Activated CD4-positive, CD25-positive, alpha-beta regulatory T cell (primary cell): ENCODE measurements at places on chromosomes 7 and 10.

GRCh38 chr7:116742641-116743040 is 70.6 kb downstream of the MET start:
- DNase-seq: no peak

GRCh38 chr10:97333601-97334369 is 744 bp downstream of the FRAT2 start:
- no peak for DNase-seq

DNA sequence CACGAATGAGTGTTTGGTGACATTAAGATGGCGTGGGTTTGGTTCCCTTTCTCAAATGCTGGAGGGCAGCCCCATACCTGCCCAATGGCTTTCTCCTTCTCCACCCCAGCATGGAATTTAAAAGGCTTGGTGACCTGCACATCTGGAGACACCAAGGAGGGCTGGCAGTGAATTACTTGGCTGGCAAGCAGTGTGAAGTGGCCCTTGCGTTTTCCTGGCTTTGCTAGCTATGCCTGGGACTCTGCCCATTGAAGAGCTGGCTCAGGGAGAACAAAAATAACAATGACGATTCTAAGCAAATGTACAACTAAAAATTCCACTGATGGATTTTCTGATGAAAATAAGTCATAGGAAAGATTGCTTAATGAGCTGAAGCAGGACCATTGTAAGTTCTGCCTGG is 203.7 kb downstream of the CYP26A1 start:
- DNase-seq: no peak

DNA sequence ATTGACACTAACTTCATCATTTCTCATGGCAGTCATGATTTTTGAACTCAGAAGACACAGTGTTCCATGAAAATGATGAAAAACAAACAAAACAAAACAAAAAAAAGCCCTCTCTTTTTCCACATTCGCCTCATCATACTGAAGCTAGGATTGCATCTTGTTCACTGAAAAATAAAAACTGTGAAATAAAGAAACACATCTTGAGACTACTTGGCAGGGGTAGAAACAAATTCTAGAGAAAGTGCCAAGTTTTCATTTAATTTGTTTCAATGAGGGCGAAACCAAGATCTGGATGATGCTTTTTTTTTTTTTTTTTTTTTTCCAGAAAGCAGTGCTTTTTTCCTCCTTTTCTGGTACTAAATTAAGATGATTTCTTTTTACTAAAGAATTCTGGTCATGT is 350.4 kb upstream of the ETV1 start:
- DNase-seq: no peak

DNA sequence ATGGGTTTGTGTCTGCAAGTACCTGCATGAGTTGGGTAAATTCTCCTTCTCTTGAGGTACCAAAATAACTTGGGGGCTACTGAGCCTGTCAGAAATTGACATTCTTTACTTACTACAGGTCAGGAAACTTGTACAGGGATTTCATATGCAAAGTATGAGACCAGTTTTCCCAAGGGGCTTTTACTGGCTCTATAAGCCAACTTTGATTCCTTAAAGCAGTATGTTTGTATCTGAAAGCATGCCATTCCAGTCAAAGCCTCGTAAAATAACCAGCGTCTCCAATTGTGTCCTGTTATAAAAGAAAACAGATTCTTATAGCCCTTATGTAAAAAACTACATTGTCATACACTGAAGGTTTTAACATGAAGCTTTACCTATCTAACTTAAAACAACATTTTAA is 90.2 kb downstream of the ZNF467 start:
- no peak for DNase-seq

GRCh38 chr7:91929463-91929862 is 11.2 kb upstream of the AKAP9 start:
- no peak for DNase-seq

- DNase-seq: no peak
Observed at GRCh38 chr7:107874605-107875446, 16.2 kb upstream of the DLD start.

DNA sequence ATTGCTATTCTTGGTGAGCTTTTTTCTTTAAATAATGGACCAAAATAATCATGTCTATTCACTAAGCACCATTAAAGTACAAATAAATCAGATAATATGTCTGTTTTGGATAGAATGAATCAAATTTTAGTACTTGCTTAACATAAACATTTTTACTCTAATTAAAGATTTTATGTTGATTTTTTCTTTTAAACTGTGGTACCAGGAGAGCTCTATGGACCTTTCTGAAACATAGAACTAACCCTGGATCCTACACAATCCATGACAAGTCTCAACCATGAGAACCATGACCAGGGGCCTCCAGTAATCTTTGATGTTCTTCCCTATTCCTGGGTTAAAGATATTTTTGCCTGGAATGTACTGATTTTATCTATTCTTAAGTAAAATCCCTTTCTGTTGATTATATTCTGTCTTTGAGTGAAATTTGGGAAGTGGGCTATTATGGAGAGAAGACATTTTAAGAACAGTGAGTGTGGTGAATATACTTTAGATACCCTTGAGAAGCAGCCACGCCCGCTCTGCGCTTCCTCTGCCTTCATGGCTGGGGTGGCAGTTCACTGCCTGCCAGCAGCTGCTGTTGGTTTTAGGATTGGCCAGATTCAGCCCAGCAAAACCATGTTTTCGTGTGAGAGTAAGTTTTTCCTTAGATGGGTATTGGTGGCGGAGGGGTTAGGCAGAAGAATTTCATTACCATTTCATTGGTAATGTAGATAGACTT is 42.2 kb upstream of the BHLHA15 start:
- no peak for DNase-seq

- no peak for DNase-seq
Observed at GRCh38 chr7:111370002-111370401, 192.3 kb downstream of the IMMP2L start.

GRCh38 chr10:94287336-94287735 is 75.4 kb downstream of the NOC3L start:
- no peak for DNase-seq

DNA sequence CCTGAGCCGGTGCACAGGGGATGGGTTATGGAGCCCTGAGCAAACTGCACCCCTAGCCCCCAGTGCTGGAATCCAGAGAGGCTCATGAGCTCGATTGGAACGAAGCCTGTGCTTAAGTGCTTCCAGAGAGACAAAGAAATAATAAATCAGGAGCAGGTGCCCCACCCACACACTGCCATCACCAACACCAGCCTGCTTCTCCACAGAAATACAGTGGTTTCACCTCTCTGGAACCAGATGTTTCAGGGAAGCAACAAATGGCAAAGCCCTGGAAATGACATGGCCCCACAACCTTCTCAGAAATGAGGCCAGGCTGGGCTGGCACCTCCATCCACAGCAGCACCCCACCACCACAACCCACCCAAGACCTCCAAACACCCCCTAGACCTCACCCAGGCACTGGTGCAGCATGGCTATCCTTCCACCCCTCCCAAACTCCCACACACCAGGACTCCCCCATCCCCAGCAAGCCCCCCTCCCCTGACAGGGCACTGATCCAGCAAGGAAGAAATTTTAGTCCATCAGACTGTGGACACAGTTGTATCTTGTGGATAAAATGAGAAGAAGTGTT is 4.1 kb upstream of the SLC18A3 start:
- DNase-seq: no peak

DNA sequence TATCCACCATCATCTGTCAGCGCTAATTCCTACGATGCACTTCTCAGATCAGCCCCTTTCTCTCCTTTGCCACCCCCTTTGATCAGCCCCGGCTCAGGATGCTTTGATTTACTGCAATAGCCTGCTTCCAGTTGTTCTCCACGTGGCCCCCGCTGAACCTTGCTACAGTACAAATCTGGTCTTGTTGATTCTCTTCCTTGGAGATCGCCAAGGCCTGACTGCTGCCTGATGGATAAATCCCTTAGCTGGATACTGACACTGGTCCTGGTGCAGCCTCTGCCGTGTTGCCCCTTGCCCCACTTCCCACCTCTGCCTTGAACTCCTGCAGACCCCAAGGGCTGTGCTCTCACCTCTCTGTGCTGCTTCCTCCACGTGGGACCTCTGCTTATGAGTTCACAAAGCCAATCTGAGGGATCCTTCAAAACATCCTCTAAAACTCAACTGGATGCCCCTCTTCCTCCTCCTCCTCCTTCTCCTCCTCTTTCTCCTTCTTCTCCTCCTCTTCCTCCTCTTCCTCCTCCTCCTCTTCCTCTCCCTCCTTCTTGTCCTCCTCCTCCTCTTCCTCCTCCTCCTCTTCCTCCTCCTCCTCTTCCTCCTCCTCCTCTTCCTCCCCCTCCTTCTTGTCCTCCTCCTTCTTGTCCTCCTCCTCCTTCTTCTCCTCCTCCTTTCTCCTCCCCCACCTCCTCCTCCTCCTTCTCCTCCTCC is 15.3 kb downstream of the PLXNA4 start:
- no peak for DNase-seq

DNA sequence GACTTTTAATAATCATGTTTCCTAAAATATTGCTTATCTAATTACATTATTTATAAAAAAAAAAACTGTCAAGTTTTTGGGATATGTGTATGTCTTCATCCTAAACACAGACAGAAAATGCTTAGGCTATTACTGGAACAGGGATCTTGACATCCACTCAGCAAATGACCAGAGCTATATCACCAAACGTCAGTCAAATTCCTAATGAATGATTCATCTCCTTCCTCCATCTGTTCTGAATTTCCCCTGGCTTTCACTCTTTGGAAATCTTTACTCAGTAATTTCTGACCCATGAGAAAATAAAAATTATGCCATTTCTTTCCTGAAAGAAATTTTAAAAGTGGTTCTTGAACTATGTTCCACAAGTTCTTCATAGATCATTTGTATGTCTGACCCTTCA is 552.4 kb upstream of the KCND2 start:
- no peak for DNase-seq

- no peak for DNase-seq
Observed at GRCh38 chr10:100186253-100187212, 704 bp upstream of the ERLIN1 start.

DNA sequence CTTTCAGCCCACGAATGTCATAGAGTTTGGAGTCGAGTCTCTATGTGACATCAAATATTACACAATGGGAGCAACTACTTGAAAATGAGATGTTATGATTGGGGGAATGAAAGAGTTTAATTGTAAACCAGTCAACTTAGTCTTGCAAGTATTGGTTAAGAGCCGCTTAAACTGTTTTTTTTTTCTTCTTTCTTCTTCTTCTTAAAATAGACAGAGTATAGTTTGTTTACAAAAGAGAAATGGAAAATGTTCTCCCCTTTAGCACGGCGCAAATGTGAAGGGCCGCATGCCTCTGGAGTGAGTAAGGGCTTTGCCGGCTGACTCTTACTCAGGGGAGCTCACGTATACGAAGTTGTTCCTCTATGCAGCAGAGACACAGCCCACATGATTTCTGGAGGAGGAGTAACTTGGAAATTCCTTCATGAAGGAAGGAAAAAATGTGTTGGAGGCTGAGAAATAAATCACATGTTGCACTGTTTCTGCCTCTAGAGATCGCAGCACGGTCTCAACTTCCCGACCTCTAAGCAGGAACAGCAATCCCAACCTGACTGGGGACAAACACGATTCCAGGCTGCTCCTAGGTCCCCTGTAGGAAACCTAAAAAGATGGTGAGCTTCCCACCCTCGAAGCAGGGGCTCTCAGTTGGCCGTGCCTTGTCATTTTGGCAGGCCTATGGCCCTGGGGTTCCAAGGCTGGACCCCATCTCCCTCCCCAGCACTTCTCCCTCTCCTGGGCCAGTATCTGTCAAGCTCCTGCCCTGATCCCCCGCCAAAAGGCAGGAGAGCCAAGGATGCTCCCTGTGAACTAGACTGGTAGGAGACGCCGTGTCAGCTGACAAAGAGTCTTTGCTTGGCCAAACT is 44.8 kb downstream of the MYOF start:
- no peak for DNase-seq

DNA sequence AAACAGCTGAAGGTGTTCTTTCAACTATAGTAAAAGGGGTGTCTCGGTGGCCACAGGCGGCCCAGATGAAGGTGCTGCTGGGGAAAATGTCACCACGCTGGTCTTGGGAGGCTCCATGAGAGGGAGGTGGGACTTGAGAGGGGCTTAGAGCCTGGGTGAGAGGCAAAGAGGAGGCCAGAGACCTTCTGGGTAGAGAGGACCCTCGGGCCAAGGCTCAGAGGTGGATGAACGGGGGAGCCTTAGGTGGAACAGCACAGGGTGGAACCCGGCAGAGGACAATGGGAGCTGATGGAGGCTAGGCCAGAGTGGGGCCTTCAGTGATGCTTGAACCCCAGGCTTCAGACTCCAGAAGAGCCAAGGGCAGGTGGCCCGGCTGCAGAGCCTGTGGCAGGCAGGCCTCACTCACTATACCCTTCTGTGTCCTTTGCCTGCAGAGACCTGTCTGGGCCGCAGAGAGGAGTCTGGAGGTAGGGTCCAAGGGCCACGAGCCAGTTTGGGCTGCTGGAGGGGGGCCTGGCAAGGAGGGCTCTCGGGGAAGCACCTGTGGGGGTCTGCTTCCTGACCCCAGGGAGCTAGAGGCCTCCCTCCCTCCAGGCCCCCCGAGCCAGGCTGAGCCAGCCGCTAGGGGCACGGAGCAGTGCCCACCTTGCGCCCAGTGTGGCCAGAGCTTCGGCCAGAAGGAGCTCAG is 32.1 kb downstream of the ZNF783 start:
- no peak for DNase-seq

GRCh38 chr7:77771901-77772300 is 26.3 kb downstream of the TMEM60 start:
- no peak for DNase-seq

DNA sequence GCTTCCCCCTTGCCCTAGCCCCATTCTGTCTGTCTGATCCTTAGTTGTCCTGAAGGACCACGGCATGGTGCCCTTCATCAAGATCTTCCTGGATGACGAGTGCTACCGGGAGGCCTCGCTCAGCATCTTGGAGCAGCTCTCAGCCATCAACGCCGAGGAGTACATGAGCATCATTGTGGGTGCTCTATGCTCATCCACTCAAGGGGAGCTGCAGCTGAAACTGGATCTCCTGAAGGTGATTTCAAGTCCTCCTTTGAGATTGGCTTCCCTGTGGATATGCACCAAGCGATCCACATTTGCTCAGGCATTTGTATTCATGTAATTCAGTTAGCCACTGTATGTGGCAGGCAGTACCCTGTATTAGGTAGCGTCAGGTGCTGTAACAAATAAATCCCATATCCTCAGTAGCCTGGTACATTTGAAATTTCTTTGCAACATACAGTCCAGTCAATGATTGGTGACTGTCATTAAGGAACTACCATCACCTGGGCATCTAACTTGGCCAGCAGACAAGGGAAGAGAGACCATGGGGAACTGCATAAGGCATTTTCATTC is 51.2 kb downstream of the WDFY4 start:
- DNase-seq: no peak

DNA sequence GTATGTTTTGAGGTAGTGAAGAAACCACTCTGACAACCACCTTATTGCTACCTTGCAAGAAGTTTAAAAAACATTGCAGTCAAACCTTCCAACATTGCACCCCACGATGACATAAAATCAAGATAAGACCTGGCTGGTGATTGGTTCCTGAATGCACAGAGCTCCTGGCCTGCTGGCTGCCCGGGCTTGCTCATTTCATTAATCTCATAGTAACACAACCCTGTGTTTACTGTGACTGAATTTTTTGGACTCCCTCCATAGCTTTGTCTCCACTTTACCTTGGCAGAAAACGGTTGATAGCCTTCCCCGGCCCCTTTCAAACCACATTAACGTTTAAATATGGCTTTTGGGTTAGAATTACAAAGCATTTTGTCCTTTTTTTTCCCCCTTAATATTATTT is 27.5 kb downstream of the VWA2 start:
- no peak for DNase-seq
